Midbrain (tissue), 1 donor: ENCODE measurements at places on chromosomes 5 and 9.

DNA sequence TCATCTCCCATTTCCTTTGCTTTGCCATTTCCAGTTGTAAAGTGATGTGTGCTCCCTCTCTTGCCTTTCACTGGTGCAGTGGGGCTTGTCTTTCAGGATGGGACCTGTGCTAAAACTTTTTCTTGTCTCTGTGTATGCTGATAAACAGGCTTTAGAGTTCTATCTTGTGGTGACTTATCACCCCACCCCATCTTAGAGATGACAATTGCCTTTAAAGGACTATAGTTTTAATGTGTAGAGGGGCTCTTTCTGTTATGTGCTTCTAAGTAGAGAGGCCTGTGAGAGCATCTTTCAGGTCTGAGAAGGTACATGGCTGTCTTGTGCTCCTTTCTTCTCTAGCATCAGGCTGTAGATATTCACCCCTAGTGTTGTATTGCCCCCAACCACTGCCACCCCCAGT lies 21.9 kb downstream of the MAN2A1 start:
- DNase-seq = no peak

DNA sequence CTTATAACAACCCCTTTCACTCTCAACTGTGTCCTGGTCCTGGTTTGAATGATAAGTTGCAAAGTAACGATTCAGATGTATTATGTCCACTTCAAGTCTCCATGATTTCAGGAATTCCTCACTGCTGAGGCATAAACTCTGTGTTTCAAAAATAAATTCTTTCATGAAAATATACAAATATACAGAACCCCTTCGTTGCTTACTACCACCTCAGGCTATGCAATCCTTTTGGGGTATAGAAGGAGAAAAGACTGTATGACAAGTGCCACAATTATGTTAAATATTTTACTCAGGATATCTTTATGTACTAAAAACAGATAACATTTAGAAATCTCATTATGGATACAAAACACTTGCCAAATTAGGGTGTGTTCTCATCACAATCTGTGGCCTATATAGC lies 190.7 kb downstream of the KCTD16 start:
- DNase-seq = no peak

GRCh38 chr9:113508111-113508749 lies 44.7 kb downstream of the RGS3 start:
- no peak for DNase-seq

- DNase-seq = no peak
Measured at GRCh38 chr9:116700882-116701865, 14.1 kb downstream of the TRIM32 start.

- DNase-seq = no peak
Measured at GRCh38 chr5:56761151-56761885, 54.0 kb upstream of the MAP3K1 start.

GRCh38 chr9:134501761-134502265 lies 139.8 kb upstream of the COL5A1 start:
- no peak for DNase-seq

GRCh38 chr5:135830876-135831275 lies 3.6 kb upstream of the SLC25A48 start:
- no peak for DNase-seq

DNA sequence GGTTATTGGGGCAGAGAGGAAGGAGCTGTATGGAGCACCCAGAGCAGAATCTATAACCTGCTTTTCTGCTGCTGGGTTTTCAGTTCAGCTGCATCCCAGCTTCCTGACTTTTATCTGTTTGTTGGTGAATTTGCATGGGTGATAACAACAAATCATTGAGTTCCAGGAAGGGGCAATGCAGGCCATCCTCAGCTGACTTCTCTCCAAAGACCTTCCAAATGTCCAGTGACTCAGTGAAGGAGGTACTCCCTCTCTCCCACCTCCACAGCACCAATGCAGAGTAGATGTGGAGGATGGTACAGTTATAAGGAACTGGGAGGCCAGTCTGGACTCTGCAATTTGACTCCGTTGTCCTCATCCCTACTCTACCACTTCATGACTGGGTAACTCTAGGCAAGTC lies 1.6 kb upstream of the TXN start:
- DNase-seq = no peak

- DNase-seq = peak; percentile 32
Measured at GRCh38 chr5:180860273-180860886, 696 bp downstream of the ZFP62 start.

DNA sequence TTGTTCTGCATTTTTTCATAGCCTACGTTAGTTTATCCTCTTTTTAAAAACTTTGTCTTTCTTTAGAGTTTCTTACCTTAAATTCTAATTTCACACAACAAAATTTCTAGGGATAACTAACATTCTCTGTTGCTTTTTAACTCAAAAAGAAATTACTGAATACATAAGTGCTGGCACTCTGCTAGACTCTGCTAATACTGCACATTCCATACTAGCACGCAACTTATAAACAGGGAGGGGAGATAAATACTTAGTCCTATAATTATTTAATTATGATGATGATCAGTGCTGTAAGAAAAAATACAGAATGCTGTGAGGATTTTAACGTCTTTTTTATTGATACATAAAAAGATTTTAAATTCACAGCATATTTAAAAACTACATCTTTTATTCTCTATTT lies 25.1 kb downstream of the RNF145 start:
- no peak for DNase-seq

DNA sequence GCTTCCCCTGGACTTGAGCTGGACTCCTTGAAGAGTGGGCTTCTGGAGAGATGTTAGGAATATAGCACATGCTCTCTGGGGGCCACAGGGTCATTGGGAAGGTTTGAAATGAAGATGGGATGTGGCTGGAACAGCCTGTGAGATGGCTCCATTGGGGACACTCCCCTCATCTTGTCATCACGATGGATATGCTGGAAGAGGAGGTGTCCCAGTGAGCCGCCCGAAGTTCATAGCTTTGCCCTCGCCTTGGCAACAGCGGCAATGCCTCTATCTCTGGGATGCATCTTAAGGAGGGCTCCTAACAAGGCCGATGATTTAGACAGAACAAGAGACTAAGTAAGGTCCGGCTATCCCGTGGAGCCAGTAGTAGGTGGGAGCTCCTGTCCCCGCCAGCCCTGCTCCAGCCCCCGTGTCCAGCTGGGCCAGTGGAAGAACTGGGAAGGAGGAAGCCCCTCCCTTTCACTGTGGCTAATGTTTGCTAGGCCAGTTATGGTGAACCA lies 23.9 kb downstream of the AMBP start:
- no peak for DNase-seq

DNA sequence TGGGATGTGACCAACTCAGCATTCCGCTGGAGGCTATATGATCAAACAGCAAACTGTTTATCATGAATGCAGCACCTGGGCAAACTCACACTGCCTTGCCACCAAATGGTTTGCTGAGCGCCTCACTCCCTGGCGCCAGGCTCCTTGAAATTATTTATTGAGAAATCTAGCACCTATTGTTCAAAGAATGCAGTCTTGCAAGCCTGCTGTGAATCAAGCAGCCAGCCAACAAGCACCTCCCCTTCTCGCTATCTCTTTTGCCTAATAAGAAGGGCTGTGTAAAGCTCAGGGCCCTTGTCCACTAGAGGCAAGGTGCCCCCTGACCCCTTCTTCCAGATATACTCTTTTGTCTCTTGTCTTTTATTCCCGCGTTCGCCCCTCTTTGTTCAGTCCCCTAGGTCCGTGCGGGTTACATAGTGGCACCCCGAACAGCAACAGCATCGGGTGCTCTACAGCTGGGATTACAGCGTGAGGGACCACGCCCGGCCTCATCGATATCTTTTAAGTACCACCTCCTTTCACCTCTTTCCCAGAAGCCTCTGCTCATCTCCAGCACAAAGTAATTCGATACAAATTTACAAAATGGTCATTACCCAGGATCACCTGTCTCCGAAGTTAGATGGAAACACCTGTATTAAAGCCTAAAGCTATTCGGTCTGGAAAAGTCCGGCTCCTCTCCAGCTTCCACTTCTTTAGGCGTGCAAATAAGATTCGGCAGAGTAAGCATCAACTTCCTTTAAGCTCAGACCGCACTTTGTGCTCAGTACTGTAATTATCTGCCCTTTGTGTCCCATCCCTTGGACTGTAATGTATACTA lies 896 bp downstream of the RIGI start:
- no peak for DNase-seq

GRCh38 chr5:131394128-131394527 lies 130.3 kb downstream of the CDC42SE2 start:
- no peak for DNase-seq

DNA sequence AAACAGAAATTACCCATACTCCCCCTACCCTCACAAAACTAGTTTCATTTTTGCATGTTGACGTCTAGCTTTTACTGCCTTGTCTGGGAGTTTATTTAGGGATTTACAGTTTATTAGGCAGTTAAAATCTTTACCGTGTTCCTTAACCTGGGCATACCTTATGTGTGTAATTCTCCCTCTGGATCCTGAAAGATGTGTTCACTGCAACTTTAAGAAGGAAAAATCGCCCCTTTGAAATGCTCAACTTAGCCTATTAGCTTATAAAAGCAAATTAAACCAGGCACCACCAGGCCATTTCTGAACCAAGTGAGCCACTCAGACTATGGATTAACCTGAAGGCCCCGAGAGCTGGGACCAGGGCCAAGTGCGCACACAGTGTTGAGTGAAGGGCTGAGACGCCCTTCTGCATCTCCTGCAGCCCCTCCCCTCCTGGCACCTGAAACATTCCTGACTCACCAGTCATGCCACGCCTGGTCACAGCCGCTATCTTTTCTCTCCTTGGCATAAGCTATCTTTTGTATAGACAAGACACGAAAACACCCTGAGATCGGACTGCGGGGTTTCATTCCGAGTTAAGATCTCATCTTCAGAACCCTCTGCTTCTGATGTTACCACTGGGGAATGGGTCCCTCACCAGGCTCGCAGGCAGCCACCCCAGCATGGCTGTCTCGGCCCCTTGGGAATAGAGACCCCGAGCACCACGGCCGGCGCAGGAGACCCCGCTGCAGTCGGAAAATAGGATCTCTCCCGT lies 111.9 kb downstream of the ROR2 start:
- no peak for DNase-seq

- no peak for DNase-seq
Measured at GRCh38 chr5:95725937-95726810, 5.0 kb upstream of the RHOBTB3 start.

- DNase-seq = no peak
Measured at GRCh38 chr5:139592289-139592688, 31.1 kb downstream of the UBE2D2 start.

- DNase-seq = no peak
Measured at GRCh38 chr5:140207250-140207964, 32.4 kb downstream of the CYSTM1 start.

DNA sequence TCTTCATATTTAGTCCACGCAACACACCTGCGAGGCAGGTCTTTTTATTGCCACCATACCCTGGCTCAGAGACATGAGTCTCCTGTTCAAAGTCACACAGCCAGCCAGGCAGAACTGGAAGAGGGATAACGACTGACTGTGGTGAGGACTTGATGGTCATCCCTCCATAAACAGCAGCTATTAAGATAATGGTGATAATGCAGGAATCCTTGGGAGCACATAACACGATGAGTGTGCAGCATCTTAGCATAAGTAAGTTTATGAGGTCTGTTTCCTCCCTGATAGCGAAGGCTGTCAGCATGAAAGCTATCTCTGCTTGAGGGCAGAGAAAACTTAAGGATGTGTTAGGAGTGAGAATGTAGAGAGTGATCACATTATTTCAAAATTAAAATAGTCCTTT lies 30.9 kb downstream of the KCTD16 start:
- no peak for DNase-seq

GRCh38 chr9:75186767-75187380 lies 98.6 kb downstream of the OSTF1 start:
- peak; percentile 5 for DNase-seq

GRCh38 chr5:110032376-110032775 lies 342.6 kb downstream of the MAN2A1 start:
- no peak for DNase-seq

DNA sequence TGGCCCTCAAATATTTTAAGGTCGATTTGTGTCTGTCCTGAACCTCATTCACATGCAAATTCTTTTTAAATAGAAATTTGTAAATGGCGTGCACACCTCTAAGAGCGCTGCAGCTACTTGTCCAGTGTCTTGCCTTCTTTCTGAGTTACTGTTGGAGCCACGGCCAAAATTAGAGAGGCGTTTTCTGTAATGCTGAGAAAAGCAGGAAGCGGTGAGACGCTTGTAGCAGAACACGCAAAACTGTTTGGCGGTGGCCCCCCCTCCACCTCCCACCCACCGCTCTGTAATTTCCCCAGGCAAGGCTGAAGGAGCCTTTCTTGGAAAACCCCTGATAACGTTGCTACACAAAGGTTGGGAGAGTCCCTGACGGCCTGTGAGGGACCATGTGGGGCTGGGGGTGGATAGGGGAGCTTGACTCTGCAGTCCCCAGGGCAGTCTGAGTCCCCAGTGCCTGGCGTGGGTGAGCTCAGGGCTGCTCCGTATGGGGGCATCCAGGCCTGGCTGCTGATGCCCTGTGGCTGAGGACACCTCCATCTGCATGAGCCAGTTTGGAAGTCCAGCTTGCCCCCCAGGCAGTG lies 96.5 kb downstream of the GADD45G start:
- no peak for DNase-seq

GRCh38 chr9:133945314-133945975 lies 46.7 kb downstream of the VAV2 start:
- no peak for DNase-seq

GRCh38 chr5:176770431-176770830 lies 39.9 kb upstream of the UNC5A start:
- no peak for DNase-seq

GRCh38 chr9:126700296-126700695 lies 86.6 kb downstream of the LMX1B start:
- DNase-seq = no peak

- DNase-seq = no peak
Measured at GRCh38 chr9:116414374-116414773, 260.8 kb downstream of the PAPPA start.

GRCh38 chr5:16935231-16936149 lies 598 bp downstream of the MYO10 start:
- DNase-seq = no peak

- no peak for DNase-seq
Measured at GRCh38 chr5:112434641-112435040, 15.6 kb upstream of the EPB41L4A start.

DNA sequence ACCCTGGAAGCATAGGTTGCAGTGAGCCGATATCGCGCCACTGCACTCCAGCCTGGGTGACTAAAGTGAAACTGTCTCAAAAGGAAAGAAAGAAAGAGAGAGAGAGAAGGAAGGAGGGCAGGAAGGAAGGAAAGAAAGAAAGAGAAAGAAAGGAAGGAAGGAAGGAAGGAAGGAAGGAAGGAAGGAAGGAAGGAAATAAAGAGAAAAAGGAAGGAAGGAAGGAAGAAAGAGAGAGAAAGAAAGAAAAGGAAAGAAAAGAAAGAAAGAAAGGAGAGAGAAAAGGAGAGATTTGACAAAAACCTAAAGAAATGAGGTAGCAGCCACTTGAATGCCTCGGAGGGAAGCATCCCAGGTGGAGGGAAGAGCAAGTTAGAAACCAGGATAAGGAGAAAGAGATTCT lies 44.6 kb downstream of the MSX2 start:
- no peak for DNase-seq

DNA sequence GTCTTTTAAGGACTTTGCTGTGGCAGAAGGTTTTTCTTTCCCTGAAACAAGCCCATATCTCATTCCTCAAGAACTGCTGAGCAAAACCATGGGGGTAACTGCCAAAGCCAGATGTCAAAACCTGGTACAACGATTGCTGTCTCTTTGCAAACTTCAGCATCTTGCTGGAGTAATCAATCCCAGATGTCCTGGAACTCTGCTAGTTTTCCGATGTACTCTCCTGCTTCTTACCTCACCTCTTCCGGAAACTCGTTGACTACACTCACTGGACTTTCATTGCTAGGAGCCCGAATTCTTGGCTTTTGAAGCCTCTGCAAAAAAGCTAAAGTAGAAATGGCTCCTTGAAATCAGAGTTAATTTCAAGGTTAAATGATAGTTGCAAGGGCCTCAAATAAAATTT lies 23.3 kb downstream of the RAD1 start:
- no peak for DNase-seq

GRCh38 chr9:12748016-12748415 lies 26.8 kb upstream of the LURAP1L start:
- DNase-seq = no peak
